Putamen (tissue), 1 donor: ENCODE measurements at places on chromosomes 5 and 9.

DNA sequence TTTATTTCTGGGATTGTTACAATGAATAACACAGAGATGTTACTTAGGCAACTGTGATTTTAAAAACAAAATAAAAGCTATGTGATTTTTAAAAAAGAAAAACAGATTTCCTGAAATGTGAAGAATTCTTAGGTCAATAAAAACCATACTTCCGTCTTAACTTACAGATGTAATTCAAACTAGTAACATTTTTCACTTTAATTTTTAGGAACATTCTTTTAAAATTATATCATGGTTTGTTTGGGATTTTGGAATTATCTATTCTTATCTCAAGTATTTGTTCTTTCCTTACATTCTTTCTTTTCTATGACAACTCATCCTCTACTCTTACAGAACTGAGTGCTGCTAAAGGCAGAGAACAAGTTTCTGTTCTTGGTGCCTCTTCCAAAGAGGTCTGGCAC lies 159.5 kb downstream of the RAPGEF6 start:
- DNase-seq = no peak

DNA sequence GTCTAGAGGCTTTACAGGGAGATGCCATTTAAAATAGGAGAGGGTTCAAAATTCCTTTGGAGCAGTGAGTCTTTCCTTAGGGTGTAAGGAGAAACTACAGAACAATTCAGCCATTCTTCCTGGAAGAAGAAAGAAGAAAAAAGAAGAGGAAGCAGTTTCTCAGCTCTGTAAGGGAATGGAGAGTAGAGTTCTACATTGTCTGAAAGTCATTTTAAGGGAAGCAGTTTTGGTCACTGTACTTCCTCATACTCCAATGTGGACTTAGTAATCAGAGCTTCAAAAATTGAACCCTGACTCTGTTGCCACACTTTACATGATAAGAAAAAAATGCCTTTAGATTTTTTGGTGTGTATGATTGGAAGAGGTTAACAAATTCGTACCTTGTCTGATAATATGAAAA lies 122.4 kb downstream of the LRRC70 start:
- DNase-seq = no peak

DNA sequence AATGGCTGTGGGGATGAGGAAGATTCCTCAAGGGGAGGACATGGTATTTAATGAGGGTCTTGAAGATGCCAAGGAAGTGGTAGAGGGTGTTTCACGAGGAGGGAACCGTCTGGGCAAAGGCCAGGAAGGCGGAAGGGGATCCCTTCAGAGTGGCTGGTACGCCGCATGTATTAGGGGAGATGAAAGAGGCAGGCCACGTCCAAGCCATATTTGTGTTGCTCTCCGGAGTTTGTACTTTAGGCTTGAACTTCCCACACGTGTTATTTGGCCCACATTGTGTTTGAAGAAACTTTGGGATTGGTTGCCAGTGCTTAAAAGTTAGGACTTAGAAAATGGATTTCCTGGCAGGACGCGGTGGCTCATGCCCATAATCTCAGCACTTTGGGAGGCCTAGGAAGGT lies 1.2 kb downstream of the FXN start:
- DNase-seq = no peak

GRCh38 chr5:34064656-34065055 lies 21.6 kb upstream of the C1QTNF3 start:
- no peak for DNase-seq

- no peak for DNase-seq
These were observed 13.1 kb upstream of the INSYN2B start for GRCh38 chr5:169993485-169993790.

DNA sequence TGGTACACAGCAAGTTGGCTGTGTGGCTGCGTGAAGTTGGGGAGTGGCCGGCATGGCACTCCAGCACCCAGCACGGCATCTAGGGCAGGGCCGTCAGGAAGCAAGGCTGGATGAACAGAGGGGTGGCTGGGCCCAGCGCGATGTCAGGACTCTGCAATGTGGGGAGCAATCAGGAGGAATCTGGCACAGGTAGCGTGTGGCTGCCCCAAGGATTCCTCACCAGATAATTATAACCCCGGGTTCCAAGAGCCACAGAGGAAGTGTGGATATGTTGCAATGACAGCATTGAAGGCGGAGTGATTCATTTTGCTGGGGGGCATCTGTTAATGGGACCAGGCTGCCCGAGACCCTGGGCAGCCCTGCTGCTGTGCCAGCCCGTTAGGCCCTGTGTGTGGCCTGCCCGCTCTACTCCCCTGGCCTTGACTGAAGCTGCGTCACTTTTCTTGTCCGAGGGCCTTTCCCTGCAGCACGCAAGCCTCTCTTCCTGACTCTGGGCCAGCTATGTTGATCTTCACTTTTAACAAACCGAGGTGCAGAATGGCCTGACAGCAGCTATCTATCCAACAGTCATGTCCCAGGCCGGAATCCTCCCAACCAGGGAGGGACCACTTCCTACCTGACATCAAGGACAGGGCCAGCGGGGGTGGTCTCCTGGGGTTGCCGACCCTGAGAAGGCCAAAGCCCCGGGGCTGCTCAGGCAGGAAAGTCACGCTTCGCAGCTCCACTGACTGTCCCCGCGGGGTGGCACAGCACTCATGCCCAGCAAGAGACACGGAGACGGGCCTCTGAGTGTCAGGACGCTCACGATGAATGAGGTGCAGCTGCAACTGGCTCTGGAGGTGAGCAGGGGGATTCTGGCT lies 118.0 kb upstream of the PHYKPL start:
- DNase-seq = no peak
